ENCODE measurements at places on chromosomes 1 and 21.

DNA sequence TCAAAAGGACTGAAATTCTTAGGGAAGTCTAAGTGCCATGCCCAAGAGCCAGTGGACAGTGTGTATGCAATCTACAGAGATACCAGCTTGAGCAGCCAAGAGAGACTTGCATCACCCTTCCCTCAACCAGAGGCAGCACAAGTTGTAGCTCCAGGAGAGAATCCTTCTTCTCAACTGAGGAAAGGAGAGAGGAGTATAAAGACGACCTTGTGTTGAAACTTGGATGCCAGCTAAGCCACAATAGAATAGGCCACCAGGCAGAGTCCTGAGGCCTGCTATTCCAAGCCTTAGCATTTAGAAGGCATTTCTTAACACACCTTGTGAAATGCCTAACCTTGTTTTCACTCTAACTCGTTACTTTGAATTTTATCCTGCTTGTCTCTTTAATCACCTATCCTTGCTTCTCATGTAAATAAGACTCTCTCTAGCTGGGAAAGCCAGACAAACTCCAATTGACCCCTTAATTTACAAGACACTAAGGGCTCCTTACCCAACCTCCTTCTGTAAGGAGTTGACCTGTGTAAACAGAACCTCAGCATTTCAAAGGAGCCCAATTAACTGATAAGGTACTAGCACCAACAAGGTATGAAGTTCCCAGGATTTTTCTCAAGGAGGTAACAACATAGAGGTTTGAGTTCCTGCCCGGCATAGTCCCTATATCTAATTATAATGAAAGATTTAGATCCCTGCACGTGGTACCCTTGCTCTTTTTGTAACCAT lies 738.8 kb downstream of the AMY1C start:
- DNase-seq, result no peak

GRCh38 chr1:39936724-39937491 lies 18.0 kb upstream of the MFSD2A start:
- DNase-seq, result no peak

GRCh38 chr1:8578936-8579335 lies 238.5 kb downstream of the RERE start:
- no peak for DNase-seq

DNA sequence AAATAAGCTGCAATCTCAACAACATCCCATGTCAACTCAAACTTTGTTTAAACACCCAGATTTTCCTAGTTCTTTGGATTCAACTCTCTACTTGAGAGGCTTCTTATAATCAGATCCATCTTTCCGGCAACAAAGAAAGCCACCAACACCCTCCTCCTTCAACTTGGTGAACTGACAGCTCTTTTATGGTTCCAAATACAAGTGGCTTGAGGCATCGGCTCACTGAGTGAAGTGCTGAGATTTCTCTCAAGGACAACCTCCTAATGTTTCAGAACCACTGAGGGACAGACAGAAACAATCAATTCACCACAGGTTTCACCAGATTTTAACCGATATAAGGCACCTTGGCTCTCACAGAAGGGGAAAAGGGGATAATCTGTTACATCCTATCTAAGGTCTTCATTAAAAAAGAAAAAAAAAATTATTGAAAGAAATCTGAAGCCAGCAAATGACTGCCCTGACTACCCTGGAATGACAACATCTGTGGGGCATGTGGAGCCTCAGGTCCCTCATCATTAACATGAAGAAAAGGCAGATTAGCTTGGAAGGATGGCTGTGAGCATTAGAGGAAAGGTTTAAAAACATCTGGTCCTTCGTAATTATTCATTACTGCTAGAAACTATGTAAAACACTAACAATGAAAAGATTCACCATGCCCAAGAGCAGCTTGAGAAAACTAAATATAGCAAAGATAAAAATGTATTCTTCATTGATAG lies 50.9 kb downstream of the PTPN14 start:
- DNase-seq, result no peak

GRCh38 chr1:22868331-22868730 lies 104.3 kb downstream of the LACTBL1 start:
- DNase-seq, result no peak

DNA sequence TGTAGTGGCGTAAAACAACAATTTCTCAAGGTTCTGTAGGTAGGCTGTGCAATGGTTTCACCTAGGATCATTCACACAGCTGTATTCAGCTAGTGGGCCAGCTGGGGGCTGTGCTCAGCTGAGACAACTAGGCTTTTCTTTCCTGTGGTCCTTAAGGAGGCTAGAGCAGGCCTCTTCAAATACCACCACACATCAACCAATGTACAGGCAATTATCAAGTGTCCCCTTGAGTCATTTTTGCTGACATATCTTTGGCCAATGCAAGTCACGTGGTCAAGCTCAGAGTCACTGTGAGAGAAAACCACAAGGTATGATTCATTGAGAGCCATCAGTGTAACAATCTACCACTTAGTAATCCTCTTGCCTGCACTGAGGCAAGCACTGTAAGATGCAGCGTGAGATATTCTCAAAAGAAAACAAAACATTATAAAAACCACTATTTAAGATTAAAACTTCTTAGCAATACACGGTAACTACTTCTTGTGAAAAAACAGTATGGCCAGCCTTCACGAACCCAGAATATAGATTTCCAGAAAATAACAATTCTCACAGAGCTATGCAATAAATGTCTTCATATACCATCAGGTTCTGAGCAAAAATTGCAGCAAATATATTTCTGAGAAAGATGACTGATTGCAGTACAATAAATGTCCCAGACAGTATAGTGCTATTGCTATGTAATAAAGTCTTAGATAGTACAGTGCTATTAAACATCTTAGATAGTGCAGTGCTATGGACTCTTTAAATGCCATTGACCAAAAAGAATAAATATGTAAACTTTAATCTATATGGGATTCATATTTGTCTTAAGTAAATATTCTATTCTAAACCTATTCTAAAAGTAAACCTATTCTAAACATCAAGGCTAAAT lies 55.3 kb downstream of the NME7 start:
- DNase-seq, result no peak

- no peak for DNase-seq
Observed at GRCh38 chr1:12810691-12811408, 19.7 kb downstream of the PRAMEF1 start.

- no peak for DNase-seq
Observed at GRCh38 chr1:178335426-178335825, 161.3 kb downstream of the CLEC20A start.

GRCh38 chr1:192793983-192794767 lies 14.7 kb upstream of the RGS2 start:
- no peak for DNase-seq

DNA sequence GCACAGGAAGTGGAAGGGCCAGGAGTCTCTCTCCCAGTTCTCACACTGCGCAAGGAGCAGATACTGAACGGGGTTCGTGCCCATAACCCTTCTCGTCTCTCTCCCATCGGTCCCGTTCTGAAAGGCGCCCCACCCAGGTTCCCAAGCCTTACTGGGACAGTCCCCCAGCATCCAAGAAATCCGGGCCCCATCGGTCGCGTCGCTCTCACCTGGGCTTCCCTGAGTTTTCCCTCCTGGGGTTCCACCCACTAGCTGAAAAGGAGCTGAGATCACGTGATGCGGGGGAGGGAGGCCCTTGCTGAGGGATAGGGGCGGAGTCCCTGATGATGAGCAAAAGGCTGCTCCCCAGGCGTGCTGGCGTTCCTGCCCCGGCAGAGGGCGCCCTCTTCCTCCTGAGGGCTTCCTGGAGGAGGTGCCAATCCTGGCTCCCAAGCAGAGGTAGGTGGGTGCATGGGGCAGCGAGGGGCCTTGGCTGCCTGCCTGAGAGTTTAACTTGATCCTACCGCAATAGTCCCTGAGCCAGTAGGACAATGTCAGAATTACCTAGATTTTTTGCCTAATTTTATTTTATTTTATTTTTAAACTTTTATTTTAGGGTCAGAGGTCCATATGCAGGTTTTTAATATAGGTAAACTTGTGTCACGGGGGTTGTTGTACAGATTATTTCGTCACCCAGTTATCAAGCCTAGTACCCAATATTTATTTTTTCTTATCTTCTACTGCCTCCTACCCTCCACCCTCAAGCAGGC lies at the start of gene SPOCD1:
SPOCD1 (minus strand) TSS at position 271 of the 749 bp plus-strand sequence. CDS start 689 bp downstream, outside the sequence.
- DNase-seq, result peak; percentile 88

DNA sequence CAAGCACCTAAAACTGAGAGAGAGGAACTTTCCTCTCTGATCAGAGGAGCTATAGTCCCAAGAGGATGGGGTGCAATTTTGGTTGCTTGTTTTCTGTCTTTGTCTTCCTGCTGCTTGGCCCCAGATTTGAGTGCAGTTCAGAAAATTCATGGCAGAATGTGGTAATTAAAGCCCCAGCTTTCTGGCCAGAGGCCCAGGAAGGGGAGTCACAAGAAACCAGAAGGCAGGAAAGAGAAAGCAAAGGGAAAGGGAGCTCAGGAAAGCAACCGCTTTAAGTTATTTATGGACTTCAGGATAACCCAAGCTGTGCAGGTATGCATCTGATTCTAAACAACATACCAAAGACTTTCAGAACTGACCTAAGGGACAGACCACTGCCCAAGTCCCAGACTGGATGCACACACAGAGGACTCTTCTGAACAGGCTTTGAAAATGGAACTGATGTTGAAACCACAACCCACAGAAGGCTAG lies 88.8 kb downstream of the ST3GAL3 start:
- DNase-seq, result no peak

- no peak for DNase-seq
Observed at GRCh38 chr1:79663916-79664315, 657.4 kb upstream of the ADGRL4 start.

DNA sequence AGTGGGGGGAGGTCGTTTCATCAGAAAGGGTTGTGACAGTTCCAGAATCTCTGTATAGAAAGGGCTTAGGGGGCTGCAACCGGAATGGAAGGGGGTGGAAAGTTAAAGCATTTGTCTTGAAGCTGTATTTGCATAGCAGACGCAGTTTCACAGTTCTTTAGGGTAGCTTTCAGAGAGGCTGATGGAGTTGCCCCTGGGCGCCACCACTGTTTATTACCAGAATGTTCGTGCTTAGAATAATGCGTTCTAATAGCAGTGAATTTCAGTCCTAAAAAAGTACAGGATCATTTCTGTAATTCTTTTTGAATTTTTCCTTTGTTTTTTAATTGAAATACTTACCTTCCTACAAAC lies 1.3 kb downstream of the EXO1 start:
- DNase-seq, result no peak

DNA sequence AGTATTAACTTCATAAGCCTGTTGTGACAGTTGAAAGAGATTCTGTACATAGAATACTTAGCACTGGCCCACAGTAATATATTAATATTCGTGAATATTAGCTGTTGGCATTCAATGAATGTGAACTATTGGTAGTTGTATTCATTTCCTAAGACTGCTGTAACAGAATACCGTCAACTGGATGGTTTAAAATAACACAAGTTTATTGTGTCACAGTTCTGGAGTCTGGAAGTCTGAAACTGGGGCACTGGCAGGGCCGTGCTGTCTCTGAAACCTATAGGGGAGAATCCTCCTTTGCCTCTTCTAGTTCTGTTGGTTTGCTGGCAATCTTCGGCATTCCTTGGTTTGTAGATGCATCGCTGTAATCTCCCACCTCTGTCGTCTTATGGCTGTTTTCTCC lies 47.5 kb downstream of the OLFML3 start:
- no peak for DNase-seq

DNA sequence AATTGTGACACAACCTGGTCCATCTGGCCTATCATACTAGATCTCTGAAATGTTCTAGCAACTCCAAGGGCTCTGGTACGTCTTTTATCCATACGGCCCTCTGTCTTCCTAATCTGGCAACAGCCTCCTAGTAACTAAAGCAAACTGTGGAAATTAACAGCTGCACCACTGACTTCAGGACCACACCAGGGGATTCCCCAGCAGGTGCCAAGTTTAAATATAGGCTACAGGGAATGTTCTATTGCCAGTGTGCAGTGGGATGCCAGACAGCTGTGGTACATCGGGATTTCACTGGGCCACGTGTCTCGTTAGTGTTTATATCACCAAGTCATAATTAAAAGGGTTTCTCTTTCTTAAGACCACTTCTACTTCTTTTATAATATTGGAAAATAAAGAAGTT lies 94.3 kb downstream of the RGS2 start:
- no peak for DNase-seq

- DNase-seq, result no peak
Observed at GRCh38 chr21:35864039-35864438, 196.3 kb downstream of the SETD4 start.

DNA sequence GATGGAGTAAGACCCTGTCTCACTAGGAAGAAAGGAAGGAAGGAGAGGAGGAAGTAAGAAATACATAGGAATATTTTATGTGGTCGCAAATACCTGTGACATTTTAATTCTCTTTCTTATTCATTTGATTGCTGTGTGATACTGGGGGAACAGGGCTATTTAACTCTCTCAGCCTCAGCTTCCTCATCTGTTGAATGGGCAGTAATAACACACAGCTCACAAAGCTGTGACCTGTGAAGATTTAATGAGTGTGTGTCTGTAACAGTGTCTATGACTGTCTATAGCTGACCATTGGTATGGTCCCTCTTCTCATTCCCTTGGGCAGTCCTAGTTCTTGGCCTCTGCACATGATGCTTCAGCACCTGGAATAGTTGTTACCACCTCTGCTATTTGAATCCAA lies 13.6 kb upstream of the GPR161 start:
- no peak for DNase-seq

GRCh38 chr1:224939844-224940425 lies 10.5 kb downstream of the DNAH14 start:
- DNase-seq, result no peak

DNA sequence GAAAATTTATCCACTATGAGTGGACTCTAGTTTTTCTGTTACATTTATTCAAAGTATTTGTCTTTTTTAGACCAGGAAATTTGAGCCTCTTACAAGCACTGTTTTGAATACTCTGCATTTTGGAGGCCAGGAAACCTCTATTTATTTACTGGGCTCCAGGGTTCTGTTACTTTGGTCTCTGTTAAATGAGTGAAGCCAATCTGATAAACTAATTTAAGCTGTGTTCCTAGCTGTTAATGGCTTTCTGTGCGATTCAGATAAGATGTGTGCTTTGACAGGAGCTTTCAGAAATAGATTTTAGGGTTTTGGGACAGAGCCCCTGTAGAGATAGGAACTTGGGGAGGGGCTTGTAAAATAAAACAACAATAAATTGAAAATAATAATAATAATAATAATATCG lies 23.9 kb downstream of the ACKR1 start:
- no peak for DNase-seq

DNA sequence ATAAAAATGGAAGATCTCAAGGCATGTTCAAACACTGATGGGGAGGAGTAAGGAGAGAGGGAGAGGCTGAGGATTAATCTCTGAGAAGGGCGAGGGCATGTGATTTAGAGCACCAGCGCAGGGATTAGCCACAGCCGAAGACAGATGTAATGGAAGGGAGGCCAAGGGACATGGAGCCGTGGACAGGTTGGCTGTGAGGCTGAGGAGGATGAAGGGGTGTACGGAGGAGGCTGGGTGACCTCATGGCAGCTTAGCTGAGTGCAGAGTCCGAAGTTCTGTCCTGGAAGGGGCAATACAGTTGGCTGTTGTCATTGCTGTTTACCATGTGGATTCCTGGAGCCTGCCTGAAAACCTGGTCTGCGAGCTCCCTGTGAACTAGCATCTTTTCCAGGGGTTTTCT lies 342.8 kb downstream of the RPS6KC1 start:
- no peak for DNase-seq

GRCh38 chr1:146036241-146036964 lies 14.9 kb upstream of the HJV start:
- DNase-seq, result no peak

- DNase-seq, result no peak
Observed at GRCh38 chr1:204751480-204751879, 65.9 kb upstream of the LRRN2 start.

GRCh38 chr1:234170067-234170466 lies 203.2 kb upstream of the COA6 start:
- no peak for DNase-seq
